HuH-7.5 (cell line): ENCODE measurements at places on chromosomes 11 and 22.

- DNase-seq = no peak
Observed at GRCh38 chr11:102849311-102849710, 5.9 kb upstream of the MMP3 start.

GRCh38 chr22:40705918-40706682, 26.8 kb downstream of the MCHR1 start:
- DNase-seq = no peak

DNA sequence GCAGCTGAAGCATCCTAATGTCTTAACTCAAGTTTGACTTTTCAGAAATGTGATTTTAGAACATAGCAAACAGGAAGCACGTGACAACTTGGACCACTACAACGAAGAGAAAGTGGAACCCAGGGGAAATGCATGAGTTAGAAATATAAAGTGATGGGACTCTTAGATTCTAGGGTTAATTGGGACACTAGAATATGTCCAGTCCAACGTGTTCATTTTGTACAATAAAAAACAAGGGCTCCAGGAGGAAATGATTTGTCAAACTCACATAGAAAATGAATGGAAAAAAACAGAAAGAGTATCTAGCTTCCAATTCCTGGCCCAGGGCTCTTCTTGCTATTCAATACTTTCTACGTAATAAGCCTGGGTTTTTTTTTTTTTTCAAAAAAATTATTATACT, 30.7 kb downstream of the TIMP3 start:
- no peak for DNase-seq

GRCh38 chr22:22717664-22718063, 73.2 kb downstream of the GGTLC2 start:
- DNase-seq = no peak

DNA sequence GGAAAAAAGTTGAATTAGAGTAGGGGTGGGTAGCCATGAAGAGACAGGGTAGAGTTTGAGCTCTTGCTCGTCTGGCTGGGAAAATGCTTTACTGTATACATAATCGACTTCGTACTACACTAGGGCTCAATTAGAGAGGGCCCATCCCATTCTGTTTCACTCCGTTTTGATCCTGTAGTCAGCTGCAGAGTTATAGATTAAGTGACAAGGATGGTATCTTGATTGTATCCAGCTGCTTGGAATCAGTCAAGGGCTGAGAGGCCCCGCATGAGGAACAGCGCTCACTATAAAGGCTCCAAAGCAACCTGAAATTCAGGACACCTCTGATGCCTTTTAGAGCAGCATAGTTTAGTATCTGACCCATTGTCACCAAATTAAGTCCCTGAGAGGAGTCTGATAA, 81.6 kb downstream of the ALX4 start:
- no peak for DNase-seq

GRCh38 chr11:61453695-61454094, 23.8 kb downstream of the SDHAF2 start:
- no peak for DNase-seq

GRCh38 chr11:16863389-16863788, 124.9 kb downstream of the C11orf58 start:
- DNase-seq = no peak

DNA sequence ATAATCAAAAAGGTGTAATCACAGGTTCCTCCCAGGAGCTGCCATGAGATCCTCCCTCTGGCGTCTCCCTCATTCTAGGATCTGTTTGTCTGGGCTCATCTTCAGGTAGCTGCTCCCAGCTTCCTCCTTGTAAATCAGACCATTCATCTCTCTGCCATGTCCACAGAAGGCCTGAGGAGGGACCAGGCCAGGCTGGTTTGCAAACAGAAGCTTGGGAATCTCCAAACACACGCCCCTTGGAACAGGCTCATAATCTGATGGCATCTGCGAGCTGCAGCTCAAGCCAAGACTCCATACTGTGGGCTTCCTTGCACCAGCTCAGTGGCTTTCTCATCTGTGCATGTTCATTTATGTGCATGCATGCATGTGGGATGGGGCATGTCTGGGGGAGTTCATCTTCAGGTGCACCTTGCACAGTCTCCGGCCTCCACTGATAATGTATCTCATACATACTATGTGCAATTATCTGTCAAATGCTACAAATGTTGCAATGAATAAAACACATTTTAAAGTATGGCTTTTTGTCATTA, 134.9 kb downstream of the NXPE2 start:
- no peak for DNase-seq

DNA sequence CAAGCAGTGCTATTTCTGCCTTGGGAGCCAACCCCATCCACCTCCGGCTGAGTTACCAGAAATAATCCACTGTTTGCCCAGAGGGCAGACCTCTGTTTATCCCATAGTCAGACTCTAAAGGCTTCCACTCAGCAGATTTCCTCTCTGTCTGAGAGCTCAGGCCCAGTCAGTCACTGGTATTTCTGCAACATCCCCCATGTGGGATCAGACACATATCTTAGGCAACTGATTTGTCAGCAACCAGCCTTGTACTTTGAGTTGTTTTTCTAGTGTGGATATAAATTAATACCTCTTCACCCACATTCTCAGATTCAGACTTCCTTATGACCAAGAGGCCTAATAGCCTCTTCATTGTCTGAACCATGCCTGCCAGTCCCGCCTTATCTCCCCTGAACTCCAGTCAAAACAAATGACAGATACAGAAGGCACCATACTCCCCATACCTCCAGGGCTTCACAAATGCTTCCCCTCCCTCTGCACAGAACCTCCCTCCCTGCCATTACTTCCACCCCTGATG, 193.6 kb downstream of the FAM76B start:
- no peak for DNase-seq

DNA sequence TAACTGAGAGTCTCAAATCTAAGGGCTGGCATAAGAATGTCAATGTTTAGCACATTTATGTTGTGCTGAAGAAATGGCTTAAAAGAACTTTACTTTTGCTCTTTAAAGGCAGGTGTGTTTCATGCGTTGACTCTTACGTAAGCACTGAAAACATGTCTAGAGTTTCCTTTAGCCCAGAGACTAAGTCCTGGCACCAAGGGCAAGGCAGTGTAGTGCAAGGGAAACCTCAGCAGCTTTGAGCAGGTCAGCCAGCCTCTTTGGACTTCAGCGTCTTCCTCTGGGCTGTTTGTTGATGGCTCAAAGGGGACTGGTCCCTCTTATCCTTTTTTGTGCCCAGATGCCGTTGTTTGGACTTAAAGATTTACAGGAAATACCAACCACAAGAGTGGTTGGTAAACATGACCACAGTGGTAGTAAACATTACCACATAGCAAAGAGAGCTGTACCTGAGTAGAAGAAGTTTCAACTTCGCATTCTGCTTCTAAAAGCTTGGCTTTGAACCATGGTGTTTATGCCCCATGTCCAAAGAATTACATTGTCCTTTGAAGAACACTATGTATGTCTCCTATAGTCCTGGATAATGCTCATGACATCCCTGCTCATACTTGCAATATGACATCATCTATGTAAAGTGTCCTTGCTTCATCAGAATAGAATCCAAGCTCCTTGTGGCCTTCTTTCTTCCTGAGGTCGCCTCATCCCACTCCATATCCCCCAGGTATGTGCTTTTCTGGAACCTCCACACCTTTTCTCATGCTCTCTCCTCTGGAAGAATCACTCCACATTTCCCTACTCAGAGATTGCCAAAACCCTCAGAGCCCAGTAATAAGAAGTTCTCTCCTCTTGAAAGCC, 23.5 kb downstream of the TENM4 start:
- no peak for DNase-seq

- DNase-seq = no peak
Observed at GRCh38 chr22:47160781-47161520, 398.5 kb downstream of the TBC1D22A start.

DNA sequence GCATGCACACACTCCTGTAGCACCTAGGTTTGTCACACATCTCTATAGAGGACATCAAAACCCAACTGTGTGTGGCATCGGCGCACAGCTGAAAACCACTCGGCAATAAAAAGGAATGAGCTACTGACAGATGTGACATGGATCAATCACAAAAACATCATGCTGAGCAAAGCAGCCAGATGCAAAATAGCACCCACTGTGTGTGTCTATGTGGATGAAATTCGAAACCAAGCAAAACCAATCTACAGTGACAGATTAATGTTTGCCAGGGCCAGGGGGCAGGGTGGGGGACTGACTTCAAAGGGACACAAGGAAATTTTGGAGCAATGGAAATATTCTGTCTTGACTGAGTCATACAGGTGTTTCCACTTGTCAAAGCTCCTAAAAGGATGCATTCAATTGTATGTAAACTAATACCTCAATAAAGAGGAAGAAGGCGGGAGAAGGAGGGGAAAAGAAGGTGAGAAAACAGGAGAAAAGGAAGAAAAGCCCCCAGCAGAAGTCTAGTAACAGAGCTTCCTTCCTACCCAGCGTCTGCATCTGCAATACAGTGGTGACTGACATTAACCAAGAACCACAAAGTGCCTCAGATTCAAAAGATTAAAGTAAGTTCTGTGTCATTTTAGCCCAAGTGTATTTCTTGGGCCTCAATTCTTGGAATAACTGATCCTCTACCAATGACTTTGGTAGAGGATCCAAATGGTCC, 49.8 kb downstream of the PACSIN2 start:
- no peak for DNase-seq

GRCh38 chr11:83033972-83034672, 37.6 kb downstream of the RAB30 start:
- no peak for DNase-seq

DNA sequence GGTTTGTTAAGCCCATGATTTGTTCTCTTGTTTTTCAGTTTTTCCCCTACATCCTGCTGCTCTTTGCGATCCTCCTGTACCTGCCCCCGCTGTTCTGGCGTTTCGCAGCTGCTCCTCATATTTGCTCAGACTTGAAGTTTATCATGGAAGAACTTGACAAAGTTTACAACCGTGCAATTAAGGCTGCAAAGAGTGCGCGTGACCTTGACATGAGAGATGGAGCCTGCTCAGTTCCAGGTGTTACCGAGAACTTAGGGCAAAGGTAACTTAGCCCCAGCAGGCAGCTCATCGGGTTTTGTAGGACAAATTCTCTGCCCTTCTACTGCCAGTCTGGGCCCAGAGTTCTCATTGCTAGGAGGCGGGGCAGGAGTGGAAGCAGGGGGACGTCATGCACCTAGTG, 49.7 kb downstream of the PANX1 start:
- DNase-seq = no peak

GRCh38 chr11:116928845-116929244, 91.4 kb upstream of the APOA1 start:
- DNase-seq = no peak

- DNase-seq = no peak
Observed at GRCh38 chr22:29152045-29152953, 53.4 kb upstream of the EMID1 start.

DNA sequence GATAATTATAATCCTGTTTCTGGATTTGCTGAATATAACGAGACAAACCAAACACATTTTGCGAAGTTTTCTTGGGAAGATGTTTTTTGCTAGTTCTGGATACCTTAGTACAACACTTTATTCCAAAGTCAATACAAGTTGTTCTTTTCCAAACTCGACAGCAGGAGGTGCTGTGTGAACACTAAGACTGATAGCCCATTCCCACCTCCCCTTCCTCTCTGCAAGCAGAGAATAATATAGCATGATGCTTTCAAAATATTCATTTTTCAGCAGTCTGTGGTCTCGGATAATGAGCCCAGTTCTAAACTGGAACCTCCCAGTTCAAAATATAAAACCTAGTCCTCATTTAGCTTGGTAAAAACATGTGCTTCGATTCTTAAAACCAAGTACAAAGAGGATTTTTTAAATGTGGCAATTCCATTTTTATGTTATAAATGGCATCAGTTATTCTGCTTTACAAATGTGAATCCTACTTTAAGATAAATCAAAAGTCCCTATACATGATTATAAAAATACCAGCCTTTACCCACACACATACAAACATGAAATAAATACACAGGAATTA, 129.1 kb downstream of the DCDC1 start:
- DNase-seq = no peak

GRCh38 chr11:115736146-115736545, 231.9 kb upstream of the CADM1 start:
- DNase-seq = no peak

- DNase-seq = no peak
Observed at GRCh38 chr22:47608421-47608820, 846.0 kb downstream of the TBC1D22A start.

GRCh38 chr11:69848201-69848600, 29.0 kb upstream of the FGF3 start:
- no peak for DNase-seq

GRCh38 chr11:62912268-62912667, 8.9 kb downstream of the CHRM1 start:
- no peak for DNase-seq

- DNase-seq = peak; percentile 78
Observed at GRCh38 chr11:65551572-65552387, 6.4 kb downstream of the LTBP3 start.

GRCh38 chr11:71372693-71373657, 75.2 kb downstream of the DHCR7 start:
- DNase-seq = peak; percentile 60

DNA sequence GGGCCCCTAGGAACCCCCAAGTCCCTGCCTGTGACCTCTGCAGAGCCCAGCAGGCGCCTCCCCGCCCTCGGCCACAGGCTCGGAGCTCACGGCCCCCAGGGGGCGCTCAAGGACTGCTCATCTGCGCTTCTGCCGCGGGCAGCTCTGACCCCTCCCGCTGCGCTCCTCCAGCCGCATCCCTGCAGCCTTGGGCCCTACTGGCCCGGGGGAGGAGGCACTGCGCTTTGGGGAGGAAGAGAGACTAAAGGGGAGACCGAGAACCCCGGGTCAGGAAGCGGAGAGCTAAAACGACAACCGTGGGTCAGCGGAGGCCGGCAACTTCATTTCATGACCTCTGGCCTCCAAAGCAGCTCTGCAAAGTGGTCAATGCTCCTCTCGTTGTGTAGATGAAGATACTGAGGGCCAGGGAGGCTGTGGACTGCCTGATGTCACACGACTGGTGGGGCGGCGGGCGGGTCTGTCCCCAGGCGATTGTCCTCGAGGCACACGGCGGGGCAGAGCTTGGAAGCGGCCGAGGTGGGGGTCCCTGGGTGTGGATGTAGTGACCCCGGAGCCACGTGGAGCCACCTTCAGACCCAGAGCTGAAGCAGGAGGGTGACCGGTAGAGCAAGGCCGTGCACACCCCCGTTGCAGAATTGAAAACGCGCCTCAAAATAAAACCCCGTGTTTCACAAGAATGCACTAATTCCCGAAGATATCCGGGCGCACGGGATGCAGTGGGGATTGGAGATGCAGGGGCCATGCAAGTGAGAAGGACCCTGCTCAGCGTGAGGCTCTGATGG, 2.7 kb upstream of the KRTAP5-6 start:
- peak; percentile 76 for DNase-seq

DNA sequence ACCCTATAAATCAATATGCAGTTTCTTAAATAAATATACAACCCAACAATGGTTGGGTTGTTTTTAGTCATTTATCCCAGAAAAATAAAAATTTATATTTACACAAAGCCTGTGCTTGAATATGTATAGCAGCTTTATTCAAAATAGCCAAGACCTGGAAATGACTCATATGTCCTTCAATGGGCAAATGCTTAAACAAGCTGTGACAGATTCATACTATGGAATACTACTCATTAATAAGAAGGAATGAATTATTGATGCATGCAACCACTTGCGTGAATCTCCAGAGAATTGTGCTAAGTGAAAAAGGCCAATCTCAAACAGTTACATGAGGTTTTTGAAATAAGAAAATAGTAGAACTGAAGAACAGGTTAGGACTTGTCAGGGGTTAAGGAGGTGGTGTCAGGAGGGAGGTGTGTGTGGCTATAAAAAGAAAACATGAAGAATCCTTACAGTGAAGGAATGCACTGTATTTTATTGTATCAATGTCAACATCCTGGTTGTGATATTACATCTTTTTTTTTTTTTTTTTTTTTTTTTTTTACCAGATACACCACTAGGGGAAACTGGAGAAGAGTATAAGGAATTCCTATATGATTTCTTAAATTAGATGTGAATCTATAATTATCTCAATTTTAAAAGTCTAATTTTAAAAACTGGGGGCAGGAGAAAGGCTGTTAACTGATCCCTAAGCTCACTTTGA, 82.4 kb upstream of the CD44 start:
- no peak for DNase-seq
